ENCODE measurements at places on chromosomes 12 and 14.
A peak's percentile ranks its signal among the peaks of the same experiment; 100 is the strongest.

DNA sequence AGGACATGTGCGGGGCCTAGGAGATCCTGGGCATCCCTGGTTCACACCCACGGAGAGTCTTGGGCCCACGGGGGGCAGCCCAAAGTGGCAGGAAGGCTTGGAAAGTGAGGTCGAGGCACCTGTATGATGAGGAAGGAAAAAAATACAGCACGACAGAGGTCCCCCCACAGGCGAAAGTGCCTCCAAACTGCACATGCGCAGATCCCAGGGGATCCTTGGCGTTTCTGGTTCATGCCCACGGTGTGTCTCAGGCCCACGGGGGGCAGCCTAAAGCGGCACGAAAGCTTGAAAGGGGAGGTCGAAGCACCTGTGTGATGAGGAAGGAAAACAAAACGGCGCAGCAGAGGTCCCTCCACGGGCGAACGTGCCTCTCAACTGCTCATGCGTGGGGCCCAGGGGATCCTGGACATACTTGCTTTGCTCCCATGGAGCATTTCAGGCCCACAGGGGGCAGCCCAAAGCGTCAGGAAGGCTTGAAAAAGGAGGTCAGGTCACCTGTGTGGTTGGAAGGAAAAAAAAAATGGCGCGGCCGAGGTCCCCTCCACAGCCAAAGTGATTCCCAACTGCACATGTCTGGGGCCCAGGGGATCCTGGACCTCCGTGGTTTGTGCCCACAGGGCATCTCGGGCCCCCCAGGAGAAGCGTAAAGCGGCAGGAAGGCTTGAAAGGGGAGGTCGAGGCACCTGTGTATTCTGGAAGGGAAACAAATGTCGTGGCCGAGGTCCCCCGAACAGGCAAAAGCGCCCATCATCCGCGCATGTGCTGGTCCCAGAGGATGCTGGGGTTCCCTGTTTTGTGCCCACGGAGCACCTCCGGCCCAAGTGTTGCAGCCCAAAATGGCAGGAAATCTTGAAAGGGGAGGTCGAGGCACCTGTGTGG, 582.6 kb downstream of the ALG10 start:
- DNase-seq = no peak

DNA sequence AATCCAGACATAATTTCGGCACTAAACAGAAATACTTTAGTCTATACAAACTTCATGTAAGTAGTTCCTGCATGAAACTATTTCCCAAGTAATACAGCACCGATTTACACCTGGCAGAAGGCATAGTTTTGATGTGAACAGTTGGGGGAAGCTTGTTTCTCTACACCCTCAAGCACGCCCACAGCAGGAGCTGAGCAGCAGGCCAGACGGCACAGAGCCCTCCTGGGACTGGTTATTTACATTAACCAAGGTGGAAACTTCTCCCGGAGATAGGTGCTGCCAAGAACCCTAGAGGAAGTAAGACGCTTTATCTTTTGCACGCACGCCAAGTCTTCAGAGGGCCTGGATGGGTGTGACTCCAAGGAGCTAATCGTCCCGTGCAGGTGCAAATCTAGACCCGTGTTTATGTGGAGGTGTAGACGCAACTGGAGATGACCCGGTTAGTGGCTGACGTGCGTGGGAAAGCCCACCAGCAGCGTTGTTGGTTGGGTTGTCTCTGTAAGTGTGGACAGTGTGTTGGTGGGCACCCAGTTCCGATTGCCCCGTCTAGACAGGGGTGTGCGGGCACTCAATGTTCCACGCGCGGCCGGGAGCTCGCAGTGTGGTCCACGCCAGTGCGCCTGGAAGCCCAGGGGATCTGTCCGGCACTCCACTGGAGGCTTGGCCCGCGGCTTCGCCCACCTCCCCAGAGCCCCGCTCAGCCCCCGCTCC, 767 bp upstream of the TCP11L2 start:
- DNase-seq = no peak

DNA sequence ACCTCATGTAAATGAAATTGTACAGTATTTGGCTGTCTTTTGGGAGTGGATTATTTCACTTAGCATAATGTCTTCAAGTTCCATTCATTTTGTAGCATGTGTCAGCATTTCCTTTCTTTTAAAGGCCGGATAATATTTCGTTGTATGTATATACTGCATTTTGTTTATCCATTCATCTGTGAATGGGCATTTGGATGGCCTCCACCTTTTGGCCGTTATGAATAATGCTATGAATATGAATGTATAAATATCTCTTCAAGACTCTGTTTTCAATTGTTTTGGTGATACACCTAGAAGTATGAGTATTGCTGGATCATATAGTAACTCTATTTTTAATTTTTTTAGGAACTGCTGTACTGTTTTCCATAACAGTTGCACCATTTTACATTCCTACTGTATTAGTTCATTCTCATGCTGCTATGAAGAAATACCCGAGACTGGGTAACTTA, 164.9 kb downstream of the DYRK2 start:
- DNase-seq = no peak

GRCh38 chr12:80627782-80628181, 79.7 kb upstream of the MYF6 start:
- DNase-seq = no peak

DNA sequence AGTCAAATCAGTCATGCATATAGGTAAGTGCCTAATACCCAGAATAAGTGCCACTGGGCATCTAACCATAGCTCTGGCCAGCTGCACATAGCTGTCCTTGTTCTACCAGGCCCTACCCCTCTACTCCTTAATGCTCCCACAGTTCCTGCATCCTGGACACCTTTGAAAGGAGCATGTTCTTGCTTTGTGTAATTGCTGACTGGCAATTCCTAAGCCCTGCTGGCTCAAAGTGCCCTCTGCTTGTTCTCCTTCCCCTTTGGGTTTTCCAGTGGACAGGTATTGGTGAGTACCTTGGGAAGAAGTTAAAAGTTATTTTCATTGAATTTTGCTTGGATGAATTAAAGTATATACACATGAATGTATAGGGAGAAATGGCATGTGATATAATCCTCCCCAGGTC, 516.4 kb downstream of the ETNK1 start:
- no peak for DNase-seq

GRCh38 chr14:89374908-89375307, 42.1 kb downstream of the FOXN3 start:
- DNase-seq = no peak

DNA sequence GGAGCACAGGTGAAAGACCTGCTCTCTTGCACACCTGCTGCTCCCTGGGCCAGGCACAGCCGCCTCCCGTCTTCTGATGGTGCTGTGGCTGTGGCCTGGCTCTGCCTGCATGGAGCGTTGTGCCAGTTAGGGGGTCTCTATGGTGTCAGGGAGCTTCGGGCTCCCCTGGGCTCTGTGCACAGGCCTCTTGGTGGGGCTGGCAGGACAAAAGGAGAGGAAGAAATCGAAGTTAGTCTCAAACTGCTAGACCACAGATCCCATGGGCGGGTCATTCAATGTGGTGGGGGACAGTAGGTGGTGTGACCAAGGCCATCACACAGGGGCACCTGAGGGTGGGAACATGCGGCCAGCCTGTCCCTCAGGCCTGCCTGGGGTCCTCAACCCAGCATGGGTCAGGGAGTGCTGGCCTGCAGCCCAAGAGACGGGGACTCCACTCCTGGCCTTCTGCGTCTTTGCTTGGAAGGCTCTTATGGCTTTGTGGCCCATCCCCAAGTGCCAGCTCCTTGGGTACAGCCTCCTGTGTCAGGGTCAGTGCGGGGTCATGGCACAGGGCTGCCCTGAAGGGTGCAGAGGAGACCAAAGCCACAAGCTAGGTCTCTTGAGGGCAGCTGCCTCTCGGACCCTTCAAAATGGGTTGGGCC, 84.1 kb downstream of the KIF26A start:
- no peak for DNase-seq

GRCh38 chr12:96327889-96328288, 72.3 kb downstream of the CDK17 start:
- no peak for DNase-seq

DNA sequence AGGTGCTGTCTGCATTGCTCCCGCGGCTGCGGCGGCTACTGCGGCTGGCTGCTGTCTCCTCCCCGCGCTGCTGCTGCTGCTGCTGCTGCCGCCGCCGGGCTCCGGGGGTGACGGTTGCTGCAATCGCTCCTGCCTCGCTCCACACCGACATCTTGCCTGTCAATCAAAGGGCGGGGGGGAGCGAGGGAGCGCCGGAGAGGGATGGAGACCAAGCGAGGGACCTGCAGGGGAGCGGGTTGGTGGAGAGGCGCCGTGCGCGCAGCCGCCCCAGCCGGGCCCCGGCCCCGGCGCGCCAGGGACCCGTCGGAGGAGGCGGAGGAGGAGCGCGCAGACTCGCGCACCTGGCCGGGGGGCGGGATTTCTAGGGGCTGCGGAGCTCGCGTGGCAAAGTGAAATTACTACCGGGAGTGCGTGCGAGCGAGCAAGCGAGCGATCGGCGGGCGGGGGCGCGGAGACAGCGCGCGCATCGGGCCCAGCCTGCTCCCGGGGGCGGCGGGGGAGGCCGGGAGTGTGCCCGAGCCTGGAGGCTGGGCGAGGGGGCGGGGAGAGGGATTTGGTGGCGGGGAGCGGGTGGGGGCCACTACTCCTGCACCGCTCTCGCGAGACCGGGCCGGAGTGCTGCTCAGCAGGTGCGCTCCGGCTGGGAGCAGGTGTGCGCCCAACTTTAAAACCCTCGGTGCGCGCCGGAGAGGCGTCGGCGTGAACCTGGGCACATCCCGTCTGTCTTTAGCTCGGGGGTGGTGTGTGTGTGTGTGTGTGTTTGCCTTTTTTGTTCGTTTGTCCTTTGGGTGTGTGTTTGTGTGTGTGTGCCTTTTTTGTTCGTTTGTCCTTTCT, at the start of gene KSR2:
Gene KSR2, minus strand, starts transcription at position 165 of the 834 bp plus-strand sequence. CDS start 735 bp downstream, outside the sequence.
- DNase-seq = peak; percentile 87

DNA sequence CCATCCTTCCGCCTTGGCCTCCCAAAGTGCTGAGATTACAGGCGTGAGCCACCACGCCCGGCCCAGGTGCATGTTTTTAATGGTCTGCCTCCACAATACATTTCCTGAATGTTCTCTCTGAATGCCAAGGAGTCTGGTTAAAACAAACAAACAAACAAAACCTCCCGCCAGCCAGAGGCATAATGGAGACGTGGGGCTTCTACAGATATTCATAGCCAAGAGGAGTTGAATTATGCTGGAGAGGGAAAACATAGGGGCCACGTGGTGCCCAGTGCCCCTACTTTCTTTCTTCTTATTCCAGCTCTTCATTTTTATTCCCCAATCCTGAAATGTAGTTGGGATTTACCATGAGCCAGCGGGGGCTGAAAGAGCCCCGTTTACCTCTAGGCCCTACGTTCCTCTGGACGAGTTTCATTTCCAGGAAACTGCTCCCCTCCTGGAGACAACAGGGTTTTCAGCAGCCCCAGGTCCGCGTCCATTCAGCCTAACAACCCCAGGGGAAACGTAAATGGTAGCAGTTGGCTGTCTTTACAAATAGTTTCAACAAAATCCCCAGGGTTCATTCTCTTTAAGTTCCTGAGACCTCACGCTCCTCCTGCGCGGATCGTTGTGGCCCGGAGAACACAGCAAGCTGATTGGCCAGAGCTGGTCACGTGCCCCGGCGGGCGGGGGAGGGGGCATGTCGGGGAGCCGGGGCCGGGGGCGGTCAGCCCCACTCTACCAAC, 108.5 kb upstream of the ESRRB start:
- DNase-seq = no peak

DNA sequence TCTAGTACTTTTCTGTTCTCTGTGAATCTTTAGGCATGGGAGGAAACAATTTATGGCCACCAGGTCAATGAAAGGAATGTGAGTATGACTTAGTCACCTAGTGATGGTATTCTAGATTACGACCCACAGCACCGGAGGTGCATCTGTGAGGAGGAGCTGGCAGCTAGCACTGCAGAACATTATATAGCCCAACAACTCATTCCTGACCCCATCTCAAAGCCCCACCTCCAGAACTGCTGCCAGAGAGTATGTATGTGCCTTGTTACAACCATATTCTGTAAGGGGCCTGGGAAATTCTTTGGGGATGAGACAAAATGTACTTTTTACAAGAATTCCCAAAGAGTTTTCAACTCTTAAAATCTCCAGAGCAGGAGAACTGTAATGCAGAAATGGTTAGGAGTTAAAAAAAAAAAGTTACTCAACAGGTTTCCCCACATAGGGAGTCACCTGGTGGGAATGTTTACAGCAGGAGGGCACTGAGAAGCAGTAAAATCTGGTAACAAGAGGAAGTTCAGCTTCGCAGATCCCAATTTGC, 34.9 kb upstream of the CERS5 start:
- DNase-seq = no peak

DNA sequence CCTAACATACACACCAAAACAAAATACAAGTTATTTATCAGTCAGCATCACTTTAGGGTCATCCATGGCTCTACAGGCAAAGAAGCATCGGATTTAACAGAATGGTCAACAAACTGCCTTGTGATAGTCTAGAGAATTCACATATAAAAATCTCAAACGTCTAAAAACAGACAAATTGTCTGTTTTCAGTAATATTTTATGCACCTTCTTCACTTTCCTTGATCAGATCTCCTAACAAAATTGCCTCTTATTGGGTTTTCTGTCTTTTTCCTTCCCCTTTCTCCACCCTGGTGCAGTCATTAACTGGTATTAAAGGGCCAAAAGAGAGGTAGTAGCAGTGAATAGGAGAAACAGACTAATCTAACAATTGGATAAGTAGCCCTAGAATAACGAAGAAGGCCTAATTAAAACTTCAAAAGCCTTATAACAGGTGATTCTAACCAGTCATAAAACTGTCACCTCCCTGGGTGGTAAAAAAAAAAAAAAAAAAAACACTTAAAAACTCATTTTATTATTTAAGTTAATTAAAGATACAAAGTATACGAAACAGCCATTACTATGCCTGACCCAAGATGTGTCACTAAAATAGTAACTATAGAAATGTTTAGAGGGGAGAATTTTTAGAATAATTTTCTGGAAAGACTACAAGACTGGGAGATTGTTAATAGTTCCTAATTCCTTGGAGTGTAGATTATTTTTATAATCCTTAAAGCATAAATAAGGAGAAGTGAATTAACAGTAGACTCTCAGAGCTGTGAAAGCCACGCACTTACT, 1.5 kb downstream of the KIF21A start:
- DNase-seq = no peak

- no peak for DNase-seq
Observed at GRCh38 chr14:33844118-33844517, 106.8 kb downstream of the EGLN3 start.

DNA sequence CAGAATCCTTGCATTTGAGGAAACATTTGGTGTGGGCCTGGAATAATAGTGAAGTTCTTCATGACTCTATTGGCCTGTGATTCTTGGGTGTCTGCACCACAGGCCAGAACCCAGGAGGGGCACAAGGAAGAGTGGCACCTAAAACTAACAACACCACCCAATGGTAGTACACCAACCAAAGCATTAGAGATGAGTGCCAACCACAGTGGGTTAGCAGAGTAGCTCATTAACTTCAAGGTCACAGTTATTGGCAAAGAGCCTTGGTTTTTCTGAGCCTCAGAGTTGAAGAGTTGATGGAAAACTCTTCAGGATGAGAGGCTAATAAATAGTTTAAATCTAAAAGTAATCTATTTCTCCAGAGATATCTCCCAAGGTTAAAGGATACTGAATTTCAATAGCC, 57.0 kb downstream of the HELB start:
- no peak for DNase-seq

GRCh38 chr12:11321980-11322379, 11.7 kb upstream of the PRB4 start:
- no peak for DNase-seq

Data from NCI-H2227 treated with DMSO at 0.1 percent for 48 hours (cell line).